Stimulated activated CD8-positive, alpha-beta memory T cell treated with anti-CD3 and anti-CD28 coated beads, Interleukin-2, amount 100 ng/mL, for 1 hour (primary cell): ENCODE measurements at places on chromosomes 16 and 17.

DNA sequence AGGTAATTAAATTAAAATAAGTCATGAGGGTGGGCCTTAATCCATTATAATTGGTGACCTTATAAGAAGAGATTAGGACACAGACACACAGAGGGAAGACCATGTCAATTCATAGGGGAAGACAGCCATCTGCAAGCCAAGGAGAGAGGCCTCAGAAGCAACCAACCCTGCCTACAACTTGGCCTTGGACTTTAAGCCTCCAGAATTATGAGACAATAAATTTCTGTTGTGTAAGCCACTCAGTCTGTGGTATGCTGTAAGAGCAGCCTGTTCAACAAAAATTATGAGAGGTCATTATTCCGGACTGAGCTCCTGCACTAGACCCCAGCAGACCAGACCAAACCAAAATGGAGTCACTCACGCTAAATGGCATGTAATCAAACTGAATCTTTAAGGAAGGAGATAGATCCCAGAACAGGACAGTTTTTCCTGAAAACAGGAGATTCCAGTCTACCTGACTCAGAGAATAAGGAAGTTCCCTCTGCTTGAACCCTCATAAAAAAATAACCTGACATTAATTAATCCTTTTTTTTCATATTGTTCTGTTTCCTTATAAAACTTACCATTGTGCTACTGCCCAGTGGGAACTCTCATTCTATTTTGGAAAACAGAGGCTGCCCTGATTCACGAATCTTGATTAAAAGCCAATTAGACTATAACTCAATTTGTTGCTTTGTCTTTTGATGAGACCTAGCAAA is 74.3 kb downstream of the DNAH3 start:
- no peak for DNase-seq

DNA sequence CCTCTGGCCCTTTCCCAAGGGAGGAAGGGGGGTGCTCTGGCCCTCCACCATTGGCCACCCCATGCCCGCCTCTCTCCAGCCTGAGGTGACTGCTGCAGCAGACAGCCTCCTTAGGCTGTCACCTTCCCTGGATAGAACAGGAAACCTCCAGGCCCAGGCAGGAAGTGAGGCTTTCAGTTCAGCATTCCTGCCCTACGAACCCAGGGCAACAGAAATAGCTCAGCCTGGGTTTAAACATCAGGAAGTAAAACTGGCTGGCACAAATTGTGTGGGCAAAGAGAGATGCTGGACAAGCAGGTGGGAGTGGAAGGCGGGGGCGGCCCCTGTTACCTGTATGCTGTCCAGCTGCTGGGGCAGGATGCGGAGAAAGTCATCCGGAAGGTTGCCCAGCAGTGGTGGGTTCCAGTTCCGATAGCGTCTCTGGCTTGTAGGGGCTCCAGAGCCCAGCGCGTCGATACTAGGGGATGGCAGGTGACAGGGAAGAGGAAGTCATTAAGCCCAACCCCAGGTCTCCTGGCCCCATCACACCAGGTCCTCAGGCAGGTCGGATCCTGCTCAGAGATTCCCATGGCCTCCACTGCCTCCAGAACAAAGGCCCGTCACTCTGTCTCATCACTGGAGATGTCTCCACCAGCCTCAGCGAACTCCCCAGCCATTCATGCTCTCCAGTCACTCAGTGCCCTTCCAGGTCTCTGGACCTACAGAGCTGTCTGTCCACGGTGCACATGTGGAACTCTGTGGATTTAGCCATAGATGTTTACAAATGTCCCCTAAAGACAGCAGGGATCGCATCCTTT is 23.6 kb upstream of the MRPS23 start:
- DNase-seq: no peak

GRCh38 chr17:6070913-6071511 is 833 bp downstream of the WSCD1 start:
- no peak for DNase-seq

DNA sequence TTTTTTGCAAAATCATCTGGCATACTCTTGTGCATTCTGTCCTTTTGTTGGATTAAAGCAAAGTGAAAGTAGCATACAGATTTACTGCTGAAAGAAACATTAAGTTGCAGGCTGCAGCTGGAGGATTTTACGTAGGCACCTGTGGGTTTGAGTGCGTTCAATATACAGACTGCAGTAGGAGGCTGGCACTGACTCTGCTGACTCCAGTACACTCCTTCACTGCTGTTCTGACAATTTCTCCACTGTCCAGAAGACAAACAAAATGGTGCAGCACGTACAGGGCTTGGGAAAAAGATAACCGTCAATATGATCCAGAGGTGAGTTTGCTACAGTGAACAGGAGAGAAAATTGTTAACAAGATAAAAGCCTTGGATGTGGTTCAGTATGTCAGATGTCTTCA is 73.3 kb downstream of the TANC2 start:
- DNase-seq: no peak

DNA sequence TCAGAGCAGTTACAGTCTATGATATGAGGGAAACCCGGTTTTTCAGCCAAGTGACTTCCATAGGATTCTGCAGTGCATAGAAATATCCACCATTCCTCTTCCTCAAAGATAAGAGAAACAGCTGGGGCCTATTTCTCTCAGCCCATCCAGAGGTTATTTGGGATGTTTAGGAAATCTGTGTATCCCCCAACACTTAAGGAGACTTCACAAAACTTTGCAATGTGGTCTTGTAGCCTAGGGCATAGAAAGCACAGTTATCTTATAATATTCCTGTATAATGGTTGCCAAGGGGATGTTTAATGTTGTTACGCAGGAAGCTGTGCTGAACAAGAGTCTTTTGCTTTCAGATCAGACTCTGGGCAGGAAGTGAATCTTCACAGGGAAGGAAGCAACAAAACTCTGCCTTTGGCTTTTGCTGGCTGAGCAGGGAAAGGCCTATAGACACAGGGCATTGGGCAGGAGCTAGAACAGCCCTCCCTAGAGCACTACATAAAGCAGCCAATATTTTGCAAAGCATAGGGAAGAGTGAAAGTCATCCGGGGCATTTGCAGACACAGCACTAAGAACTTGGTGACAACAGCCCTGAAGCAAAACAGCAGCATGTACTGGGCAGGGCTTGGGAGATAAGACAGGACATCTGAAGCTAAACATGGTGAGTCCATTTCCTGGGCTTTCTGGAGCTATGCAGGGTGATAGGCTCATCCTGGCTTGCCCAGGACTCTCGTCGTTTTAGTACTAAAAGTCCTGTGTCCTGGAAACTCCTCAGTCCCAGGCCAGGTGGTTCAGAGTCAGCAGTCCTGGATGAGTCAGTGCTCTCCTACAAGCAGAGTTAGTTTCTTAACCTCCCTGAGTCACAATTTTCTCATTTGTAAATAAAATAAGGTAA is 18.7 kb upstream of the BEAN1 start:
- DNase-seq: no peak

DNA sequence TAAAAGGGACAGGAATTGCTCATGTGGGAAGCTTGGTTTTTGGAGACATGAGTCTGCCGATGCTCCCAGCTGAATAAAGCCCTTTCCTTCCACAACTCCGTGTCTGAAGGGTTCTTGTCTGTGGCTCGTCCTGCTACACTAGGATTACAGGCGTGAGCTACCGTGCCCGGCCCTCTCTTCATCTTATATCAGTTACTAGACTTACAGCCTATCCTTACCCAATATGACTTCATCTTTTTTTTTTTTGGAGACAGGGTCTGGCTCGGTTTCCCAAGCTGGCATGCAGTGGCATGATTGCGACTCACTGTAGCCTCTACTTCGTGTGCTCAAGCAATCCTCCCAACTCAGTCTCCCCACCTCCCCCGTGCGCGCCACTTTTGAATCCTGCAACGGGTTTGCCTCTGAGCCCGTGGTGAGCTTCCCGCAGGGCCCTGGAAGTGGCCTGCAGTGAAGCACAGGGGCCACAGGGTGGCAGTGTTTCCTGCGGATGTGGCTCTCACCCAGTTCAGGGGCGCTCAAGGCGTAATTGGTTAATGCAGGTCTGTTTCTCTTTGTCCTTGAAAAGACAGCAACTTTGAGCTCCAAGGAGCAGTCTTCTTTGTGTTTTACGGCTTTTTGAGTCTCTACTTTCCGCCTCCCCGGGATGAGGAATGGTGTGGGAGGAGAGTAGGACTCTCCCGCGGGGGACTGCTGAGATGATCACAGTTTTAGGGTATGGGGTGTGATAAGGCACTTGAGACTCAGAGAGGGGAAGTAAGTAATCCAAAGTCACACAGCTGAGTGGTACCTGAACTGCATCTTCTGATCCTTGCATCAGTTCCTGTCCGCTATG is 22.7 kb upstream of the GPRC5B start:
- DNase-seq: peak; percentile 38

DNA sequence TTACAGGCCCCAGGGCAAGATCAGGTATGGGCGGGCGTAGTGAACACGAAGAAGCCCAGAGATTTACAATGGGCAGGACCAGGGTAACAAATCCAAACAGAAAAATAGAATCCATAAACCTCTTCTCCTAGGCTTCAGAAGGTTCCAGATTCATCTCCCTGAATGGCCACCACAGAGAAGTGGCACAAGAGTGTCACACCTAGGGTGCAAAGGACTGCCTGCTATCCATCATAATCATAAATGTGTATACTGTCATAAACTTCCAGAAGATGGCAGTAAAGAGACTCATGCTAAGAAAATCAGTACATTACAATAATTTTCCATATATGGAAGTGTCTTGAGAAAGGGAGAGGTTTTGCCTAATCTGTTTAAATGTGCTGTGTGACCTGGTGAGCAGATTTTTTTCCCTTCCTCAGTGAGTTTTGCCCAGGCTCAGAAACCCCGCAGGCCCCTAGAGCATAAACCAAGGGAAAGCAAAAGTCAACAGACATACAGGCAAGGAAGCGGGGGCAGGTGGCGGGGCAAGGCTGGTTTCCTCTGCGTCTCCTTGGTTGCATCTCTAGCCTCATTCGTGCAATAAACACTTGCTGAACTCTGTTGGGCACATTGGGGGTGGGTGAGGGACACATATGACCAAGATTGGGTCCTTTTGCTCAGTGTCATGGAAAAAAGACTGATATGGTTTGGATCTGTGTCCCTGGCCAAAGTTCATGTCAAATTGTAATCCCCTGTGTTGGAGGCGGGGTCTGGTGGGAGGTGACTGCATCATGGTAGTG is 92.0 kb upstream of the CDH5 start:
- DNase-seq: no peak

- no peak for DNase-seq
These were observed 301.7 kb upstream of the N4BP1 start for GRCh38 chr16:48911700-48912099.

DNA sequence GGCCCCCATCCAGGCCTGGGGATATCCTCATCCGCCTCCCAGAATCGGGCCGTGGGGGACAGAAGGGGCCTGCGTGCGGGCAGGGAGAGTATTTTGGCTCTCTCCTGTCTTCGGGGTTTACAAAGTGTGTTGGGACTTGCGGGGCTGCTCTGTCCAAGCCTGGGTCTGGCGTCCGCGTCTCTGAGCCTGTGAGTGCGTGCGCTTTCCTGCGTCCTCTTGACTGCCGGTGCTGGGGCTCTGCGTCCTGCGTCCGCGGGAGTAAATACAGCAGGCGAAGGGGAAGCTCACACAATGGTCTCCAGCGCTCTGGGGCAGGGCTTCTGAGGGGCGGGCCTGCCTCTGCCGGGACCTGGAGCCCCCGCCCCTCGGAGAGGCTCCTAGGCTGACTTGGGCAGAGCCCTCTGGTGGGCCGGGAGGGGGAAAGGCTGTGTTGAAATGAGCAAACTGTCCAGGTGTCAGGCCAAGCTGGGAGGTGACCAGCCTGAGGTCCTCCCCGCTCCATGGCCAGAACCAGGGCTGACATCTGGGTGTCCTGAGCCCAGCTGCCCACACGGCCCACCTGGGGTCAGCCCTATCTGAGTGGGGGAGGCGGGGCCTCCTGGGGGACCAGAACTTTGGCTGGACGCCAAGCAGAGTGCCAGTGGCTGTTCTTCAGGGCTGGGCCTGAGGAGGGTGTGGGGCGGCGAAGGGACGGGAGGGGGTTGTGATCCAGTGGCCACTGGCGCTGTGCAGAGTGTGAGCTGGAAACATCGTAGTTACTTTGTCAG is 233.6 kb downstream of the SEC14L1 start:
- DNase-seq: peak; percentile 56

GRCh38 chr16:66774981-66775380 is 23.6 kb upstream of the DYNC1LI2 start:
- DNase-seq: no peak
